C1 segment of cervical spinal cord (tissue), 14 donors: ENCODE measurements at places on chromosomes 3 and 15.

- DNase-seq = no peak
These were observed 6.6 kb downstream of the ISG20 start for GRCh38 chr15:88645171-88646087.

GRCh38 chr3:155079468-155079745, 712 bp upstream of the MME start:
- no peak for DNase-seq

GRCh38 chr15:69570454-69570853, 117.8 kb downstream of the RPLP1 start:
- DNase-seq = no peak

DNA sequence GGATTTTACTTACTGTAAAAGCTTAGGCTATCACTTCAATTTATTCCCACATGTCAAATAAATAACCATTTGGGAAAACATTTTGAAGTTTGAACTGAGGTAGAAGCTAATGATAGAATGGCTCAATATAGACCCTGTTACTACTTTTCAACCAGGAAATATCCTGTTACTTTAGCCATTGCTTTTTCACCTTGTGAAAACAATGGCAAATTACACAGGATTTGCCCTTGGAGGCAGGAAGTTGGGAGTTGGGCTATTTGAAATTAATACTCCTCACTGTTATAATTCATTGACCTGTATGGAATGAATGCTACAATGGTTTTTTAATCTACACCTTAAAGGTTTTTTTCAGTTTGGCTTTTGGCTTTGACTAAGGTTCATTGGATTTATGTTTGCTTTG, 98.1 kb upstream of the UBE2E2 start:
- DNase-seq = no peak

- DNase-seq = no peak
These were observed 235.3 kb upstream of the ST8SIA2 start for GRCh38 chr15:92158426-92158825.

DNA sequence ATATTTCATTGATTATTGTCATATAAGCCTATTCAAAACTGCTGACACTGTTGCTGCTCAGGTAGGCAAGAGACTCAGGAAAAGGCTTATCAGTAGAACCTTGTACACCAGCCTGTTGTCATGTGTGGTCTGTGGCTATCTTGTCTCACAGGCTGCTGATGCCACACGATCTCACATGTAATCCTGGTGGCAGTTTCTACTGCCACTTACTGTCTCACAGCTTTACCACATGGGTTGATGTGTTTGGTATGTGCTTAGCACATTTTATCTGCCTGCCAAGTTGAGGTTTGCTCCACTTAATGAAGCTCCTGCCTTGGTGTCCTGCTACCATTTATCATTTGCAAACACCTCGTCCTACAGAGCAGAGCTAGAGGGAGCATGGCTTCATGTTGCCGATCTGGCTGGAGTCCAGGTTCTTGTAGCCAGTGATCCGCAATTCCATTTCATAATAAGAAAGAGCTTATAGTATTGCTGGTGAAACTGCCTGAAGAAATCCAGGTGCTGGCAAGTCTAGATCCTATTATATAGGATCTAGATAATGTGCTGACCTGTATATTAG, 637.9 kb downstream of the NLGN1 start:
- no peak for DNase-seq

DNA sequence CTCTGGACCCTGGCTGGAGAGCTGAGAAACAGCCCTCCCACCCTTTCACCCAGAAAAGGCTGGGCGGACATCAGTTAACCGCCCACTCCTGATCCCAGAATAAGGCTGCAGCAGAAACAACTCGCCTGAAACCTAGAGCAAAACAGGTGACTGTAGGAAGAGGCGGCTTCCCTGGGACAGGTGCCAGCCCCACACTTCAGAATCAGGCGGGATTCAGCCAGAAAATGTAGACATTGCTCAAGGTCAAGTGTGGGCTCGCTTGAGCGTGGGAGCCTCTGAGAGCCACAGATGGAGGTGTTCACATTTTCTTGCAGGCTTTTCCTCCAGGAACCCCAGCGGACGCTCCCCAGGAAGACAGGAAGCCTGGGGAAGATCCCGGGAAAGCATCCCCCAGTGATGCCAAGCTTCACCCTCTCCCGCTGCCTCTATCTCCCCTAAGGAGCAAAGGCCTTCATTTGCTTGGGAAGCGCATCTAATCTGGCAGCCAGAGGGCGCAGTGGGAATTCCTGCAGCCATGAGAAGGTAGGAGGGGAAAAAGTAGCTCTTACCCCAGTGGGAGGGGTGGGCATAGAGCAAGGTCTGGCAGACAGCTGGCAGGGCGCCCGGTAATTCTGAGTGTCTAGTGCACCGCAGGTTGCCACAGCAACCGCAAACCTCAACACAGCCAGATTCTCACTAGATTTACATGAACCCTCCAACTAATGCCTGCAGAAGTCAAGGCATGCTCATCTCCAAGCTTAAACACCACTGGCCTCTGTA, 77.7 kb downstream of the OCA2 start:
- DNase-seq = no peak

GRCh38 chr3:132650153-132650552, 9.5 kb downstream of the ACAD11 start:
- no peak for DNase-seq

DNA sequence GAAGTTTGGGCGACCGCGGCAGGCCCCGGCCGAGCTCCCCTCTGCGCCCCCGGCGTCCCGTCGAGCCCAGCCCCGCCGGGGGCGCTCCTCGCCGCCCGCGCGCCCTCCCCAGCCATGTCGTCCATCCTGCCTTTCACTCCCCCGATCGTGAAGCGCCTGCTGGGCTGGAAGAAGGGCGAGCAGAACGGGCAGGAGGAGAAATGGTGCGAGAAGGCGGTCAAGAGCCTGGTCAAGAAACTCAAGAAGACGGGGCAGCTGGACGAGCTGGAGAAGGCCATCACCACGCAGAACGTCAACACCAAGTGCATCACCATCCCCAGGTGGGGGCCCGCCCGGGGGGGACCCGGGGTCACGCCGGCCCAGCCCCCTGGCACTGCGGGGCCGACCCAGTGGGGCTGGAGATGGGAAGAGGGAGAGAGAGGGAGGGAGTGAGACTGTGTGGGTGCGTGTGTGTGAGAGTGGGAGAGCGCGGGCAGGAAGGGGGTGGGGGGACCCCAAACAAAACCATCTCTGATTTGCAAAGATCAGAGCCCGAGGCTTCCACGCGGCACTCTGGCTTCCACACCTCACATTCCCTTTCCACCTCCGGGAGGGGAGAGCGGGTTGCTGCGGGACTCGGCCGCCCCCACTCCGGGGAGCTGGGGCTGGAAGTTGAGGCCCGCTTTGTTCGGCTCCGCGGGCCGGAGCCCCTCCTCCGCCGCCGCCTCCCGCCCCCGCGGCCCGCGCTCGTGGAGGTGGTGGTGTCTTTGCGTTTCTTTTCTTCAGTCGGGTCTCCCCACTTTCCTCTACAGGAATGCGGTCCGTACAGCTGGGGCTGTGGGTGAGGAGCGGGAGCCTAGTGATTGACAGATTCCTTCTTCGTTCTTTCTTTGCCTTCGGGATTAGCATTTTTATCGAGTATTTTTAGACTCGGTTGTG, 898 bp downstream of the SMAD3 start:
- no peak for DNase-seq

DNA sequence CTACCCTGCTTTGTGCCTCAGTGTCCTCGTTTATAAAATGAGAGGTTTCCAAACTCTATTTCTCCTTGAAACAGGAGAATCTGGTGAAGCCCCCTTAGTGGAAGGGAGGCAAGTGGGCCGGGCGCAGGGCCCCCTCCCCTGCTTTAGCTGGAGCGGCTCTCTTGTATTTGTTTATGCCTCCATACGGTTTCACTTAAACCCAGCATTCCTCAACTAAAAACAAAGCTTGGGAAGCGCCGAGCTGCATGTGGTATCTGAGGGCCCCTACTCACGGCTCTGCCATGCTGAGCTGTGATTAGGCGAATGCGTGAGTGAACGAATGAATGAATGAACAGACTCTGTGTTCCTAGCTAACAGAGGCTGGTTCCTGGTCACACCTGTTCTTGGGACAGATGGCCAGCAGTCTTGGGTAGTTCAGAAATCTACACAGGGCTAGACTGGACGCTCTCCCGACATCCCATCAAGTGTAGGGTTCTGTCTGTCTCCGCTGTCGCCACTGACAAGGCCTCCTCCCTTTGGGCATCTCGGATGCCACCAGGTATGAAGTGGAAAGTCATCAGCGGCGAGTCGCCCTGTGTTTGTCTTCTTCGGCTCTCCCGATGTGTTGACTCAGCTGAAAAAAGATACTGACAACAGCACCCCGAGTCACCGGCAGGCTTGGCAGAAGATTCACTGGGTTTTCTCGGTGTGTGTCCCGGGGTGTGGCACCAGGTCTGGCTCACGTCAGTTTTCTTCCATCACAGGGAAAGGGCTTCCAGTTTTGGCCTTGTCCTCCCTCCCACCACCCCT, 42.4 kb upstream of the VPS8 start:
- DNase-seq = no peak

- DNase-seq = no peak
These were observed 59.4 kb upstream of the IMPG2 start for GRCh38 chr3:101379658-101380376.

- no peak for DNase-seq
These were observed 92.3 kb upstream of the MRPS22 start for GRCh38 chr3:139251529-139251928.

DNA sequence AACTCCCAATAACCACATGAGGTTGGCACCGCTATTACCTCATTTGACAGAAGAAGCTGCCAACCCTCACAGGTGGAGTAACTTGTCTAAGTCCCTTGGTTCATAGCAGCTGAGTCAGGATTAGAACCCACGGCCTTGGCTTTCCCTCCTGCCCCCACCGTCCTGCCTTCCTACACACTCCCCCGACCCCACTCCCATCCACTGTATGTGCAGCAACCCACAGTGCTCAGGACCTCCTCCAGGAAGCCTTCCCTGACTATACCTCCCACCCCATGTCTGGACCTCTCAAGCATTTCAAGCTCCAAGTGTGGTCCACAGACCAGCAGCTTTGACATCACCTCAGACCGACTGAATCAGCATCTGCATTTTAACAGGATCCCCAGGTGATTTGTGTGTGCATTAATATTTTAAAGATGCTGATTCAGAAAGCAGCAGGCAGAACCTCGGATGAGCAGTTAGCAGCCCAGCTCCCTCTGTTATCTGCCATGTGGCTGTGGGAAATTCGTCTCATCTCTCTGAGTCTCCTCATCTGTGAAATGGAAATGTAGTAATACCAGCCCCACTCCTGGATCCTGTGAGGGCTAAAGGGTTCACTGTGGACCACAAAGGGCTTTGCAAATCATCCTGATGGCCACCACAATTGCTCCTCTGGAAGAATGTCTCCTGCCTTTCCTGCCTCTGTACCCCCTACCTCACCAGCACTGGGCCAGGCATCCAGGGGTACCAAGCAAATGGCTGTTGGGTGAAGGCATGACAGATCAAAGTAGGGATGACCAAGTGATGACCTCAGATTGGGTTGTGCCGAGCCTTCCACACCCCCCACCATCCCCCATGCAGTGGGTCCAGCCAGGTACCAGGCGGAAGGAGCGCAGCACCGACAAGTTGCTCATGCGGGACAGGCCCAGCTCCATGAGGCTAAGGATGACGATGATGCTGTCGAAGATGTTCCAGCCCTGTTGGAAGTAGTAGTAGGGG, 62.7 kb downstream of the SCN5A start:
- no peak for DNase-seq

GRCh38 chr15:83289160-83289559, 4.7 kb upstream of the BNC1 start:
- no peak for DNase-seq

- DNase-seq = no peak
These were observed 25.4 kb upstream of the CDV3 start for GRCh38 chr3:133548090-133548489.

- no peak for DNase-seq
These were observed 20.1 kb upstream of the PPIB start for GRCh38 chr15:64182859-64183370.

DNA sequence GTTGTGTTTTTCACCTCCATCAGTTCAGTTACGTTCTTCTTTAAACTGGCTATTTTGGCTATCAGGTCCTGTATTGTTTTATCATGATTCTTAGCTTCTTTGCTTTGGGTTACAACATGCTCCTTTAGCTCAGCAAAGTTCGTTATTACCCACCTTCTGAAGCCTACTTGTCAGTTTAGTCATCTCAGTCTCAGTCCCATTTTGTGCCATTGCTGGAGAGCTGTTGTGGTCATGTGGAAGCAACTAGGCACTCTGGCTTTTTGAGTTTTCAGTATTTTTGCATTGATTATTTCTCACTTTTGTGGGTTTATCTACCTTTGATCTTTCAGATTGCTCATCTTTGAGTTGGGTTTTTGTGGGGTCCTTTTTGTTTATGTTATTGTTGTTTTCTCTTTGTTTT, 151.3 kb downstream of the CFAP20DC start:
- DNase-seq = no peak

GRCh38 chr3:122944671-122945161, 82.8 kb downstream of the SEMA5B start:
- DNase-seq = no peak

DNA sequence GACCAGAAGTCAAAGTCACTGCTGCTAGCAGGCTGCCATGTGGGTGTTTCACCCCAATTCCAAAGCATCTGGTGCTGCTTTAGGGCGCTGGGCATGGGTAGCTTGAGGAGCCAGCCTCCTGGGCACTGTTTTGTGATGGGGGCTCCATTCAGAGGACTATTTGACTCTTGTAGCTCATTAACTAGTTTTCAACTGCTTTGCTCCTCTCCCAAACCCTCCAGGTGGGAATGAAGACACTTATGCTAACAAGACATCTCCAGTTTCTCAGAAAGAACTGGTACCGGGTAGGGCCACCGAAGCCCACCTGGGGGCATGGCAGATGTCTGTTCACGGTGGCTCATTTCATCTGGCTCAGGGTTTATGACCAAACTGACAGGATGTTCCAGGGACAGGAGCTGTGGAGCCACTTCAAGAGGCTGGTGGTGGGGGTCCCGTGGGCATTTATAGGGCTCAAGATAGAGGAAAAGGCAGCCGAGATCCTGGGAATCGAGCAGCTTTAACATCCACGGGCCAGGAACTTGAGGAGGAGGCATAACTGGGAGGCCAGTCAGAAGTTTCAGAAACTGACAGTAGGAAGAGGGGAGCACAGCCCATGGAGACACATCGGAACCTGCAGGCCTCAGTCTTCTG, 17.7 kb downstream of the AMOTL2 start:
- DNase-seq = no peak

- no peak for DNase-seq
These were observed 30.6 kb upstream of the LRRC3B start for GRCh38 chr3:26591926-26592325.

- DNase-seq = no peak
These were observed 3.6 kb downstream of the NISCH start for GRCh38 chr3:52458770-52459545.

DNA sequence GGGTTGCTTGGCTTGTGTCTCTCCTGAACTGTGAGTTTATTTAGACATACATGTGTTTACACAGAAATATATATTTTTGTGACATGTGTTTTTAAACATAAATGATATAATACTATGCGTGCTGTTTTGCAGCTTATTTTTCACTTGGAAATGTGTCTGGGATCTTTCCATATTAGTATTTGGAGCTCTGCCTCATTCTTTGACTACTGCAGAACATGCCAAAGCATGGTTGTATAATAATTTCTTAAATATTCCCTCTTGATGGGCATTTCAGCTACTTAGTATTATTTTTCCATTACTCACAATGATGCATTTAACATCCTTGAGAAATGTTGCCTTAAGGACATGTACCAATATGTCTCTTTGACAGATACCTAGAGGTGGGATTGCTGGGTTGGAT, 19.5 kb downstream of the ANAPC13 start:
- no peak for DNase-seq

- DNase-seq = no peak
These were observed 291.9 kb upstream of the POU1F1 start for GRCh38 chr3:87568331-87568730.

- peak; percentile 73 for DNase-seq
These were observed 610 bp upstream of the SATB1 start for GRCh38 chr3:18425641-18426257.
